GM04504 (cell line): ENCODE measurements at places on chromosomes 7 and 10.
A peak's percentile ranks its signal among the peaks of the same experiment; 100 is the strongest.

- no peak for DNase-seq
Observed at GRCh38 chr10:91043173-91043910, 122.5 kb upstream of the ANKRD1 start.

GRCh38 chr10:664301-664700 lies 25.2 kb downstream of the DIP2C start:
- no peak for DNase-seq

- DNase-seq = no peak
Observed at GRCh38 chr10:110335314-110336064, 30.8 kb upstream of the SMNDC1 start.

DNA sequence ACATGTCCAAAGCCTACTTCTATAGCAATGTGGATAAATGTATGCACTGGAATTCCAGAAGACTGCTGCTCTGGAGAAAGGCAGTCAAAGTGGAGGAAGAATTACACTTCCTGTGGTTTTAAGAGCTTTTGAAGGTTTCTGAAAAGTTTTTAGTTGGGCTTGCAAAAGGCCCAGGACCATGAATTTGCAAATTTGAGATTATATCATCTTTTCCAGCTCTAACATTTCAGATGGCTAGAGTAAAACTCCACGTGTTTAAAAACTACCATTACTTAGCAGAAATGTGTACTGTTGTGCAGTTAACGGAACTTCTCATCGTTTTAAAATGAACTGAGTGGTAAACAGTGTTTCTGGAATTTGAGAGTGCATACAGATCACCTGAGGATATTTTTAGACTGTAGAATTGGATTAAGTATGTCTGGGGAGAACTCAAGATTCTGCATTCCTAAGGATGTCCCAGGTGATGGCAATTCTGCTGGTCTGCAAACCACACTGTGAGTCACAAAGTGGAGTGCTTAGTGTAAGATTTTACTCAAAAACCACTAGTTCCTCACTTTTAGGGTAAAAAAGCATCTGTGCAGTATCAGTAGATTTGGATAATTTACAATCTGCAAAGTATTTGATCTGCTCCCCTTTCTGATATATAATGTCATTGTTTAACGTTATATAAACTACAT lies 32.9 kb upstream of the CCDC71L start:
- no peak for DNase-seq

DNA sequence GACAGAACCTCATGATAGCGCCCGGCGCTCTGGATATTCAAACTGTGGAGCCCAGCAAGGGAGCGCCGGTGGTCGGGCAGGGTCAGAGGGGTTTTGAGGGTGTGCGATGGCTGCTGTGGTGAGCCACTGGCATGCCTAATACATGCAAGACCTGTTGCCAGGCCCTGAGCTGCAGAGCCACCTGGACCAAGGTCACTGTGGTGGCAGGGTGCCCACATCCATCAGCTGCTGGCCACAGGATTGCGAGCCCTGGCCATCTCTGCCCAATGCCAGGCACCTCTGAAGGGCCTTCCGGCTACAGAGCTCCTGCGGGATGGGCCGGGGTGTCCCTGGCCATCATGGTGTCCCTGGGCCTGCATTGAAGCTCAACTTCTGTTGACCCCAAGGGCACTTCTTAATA lies 123.0 kb upstream of the TNRC18 start:
- no peak for DNase-seq

- no peak for DNase-seq
Observed at GRCh38 chr10:74981831-74982633, 129.4 kb upstream of the SAMD8 start.

DNA sequence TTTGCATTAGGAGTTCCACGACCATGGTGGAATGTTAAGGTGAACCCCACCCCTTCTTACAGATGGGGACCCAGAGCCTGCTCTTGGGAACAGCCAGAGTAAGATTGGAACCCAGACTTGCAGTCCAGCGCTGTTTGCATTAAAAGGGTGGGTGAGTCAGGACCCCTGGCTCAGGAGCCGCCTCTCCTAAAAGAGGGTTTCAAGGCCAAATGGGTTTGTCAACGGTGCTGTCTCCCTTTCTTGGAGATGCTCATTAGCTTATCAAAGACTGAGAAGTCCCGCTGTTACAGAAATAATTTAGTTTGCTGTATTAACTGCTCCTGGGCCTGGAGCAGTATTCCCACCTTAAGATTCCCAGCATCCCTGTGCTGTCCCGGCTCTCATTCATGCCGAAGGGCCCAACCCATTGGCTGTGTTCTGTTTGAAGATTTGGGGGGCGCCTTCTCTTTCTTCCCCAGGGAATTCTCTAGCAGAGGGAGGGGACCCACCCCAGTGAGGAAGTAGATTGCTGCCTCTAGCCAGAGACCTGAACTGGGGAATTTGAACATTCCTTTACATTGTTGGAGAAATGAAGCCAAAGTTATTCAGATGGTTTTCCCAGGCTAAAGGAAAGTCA lies 1.8 kb downstream of the MARVELD1 start:
- no peak for DNase-seq

GRCh38 chr10:78184851-78185692 lies 151.4 kb downstream of the RPS24 start:
- DNase-seq = no peak

DNA sequence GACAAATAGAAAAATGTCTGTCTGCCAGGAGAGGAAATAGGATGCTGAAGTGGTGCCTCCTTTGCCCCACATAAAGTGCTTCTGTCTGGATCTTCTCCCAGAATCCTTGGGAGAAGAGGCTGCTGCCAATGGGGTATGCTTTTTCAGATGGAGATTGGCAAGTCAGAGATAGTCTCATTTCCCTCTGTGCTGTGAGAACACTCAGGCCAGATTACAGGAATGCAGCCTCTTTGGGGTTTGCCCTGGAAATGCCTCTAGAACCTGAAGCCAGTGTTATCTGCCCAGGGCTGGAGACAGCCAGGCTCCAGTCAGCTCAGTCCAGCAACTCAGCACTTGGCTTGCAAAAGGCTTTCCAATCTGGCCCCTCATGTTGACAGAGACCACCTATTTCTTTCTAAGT lies 119.1 kb upstream of the PHYHIPL start:
- DNase-seq = no peak

- no peak for DNase-seq
Observed at GRCh38 chr7:41047211-41047610, 655.7 kb downstream of the INHBA start.

GRCh38 chr10:58994226-58995057 lies 182.0 kb upstream of the PHYHIPL start:
- no peak for DNase-seq

DNA sequence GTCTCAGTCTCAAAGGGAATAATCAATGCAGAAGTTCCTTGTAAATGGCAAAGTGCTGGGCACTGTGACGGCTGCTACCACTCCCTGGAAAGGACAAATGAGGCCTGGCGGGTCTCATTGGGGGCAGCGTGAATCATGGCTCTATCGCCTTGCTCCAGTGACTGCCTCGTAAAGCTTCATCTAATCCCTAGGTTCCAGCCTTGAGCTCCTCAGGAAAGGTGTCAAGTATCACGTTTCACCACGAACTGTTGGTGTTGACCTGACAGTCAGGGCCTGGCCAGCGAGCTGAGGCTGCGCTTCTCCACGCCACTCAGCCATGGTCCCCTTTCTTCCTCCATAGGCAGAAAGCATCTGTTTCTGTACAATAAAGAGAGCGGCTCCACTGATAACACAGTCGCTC lies 126.7 kb upstream of the ZNF32 start:
- DNase-seq = no peak

- DNase-seq = no peak
Observed at GRCh38 chr7:49783446-49783845, 10.0 kb downstream of the VWC2 start.

GRCh38 chr10:116073510-116073909 lies 199.5 kb downstream of the GFRA1 start:
- no peak for DNase-seq

DNA sequence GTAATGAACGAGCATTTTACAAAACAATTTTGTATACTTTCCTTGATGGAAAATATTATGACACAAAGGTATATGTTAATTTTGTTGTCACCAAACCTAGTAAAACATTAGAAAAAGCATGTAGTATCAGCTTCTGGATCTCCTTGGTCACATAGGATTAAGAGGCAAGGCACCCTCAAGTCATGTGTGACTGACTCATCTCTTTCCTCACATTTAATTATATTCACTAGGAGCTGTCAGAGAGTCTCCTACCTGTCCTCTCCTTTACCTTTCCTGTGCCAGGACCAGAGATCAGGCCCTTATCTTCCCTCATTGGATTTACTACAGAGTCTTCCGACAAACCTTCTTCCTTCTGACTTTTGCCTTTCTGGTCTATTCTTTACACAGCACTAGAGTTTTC lies 111.3 kb upstream of the RPA3 start:
- no peak for DNase-seq

DNA sequence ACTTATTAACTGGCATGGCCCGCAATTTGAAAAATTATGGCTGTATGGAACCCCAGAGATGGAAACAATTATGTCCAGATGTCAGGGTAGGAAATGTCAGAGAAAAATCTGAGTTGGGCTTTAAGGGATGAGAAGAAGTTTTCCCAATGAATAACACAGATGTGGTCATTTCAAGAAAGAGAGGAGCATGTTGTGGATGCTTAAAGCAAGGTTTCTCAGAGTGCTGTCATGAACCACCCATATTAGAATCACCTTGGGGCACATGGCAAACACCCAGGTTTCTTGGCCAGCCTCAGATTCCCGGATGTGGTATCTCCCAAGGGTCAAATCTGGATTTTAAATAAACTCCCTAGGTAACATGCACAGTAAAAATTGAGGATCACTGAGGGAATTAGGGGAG lies 43.6 kb downstream of the LAMB4 start:
- DNase-seq = peak; percentile 48

- DNase-seq = no peak
Observed at GRCh38 chr10:44947371-44948152, 12.0 kb upstream of the RASSF4 start.

- no peak for DNase-seq
Observed at GRCh38 chr7:105787793-105788192, 88.6 kb downstream of the ATXN7L1 start.

- DNase-seq = no peak
Observed at GRCh38 chr7:20214921-20215669, 2.1 kb downstream of the MACC1 start.

DNA sequence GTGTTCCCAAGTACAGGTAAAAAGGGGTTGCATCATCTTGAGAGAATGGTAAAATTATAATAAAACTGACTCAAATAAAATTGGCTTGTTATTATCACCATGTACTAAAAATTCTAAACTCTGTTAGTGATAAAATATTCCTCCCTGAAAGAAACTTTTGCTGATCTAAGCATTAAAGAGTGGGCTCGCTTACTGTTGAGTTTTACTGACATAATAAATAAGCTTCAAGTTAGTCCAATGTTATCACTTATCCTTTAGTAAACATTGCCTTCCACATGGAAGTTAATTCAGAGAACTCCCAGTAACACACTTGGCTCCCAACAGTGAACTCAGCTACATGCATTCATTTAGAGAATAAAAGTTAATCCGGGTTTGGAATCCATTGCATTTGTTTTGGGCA lies 456.4 kb downstream of the PLXDC2 start:
- no peak for DNase-seq

- DNase-seq = no peak
Observed at GRCh38 chr10:31358688-31359330, 39.8 kb downstream of the ZEB1 start.

GRCh38 chr10:98265403-98266378 lies 2.3 kb downstream of the LOXL4 start:
- DNase-seq = no peak

GRCh38 chr7:5598261-5598761 lies 174.7 kb upstream of the TNRC18 start:
- no peak for DNase-seq

DNA sequence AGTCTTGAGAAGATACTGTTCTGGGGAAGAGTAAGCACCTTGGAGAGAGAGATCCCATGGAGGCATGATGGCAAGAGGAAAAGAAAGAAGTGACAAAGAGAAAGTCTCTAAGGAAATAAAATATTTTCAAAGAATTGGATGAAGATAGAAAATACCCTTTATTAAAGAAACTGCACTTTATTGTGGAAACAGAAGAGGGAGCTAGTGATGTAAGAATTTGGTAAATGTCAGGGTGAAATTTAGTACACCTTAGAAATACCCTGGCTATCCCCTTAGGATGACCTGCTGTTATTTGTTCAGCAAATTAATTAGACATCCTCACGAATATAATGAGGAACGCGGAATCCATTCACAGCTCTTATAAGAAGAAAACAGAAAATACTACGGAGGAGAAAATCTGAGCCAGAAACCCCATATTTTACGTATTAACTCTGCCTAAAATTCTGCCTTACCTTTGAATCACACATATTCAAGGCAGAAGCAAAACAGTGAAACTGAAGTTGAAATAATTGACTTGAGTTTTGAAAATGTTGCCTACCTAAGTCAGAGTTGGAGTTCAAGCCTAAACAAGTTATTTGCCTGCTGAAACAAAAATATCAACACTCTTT lies 90.7 kb downstream of the TFPI2 start:
- no peak for DNase-seq

GRCh38 chr7:108442039-108442568 lies 14.1 kb downstream of the NRCAM start:
- no peak for DNase-seq

DNA sequence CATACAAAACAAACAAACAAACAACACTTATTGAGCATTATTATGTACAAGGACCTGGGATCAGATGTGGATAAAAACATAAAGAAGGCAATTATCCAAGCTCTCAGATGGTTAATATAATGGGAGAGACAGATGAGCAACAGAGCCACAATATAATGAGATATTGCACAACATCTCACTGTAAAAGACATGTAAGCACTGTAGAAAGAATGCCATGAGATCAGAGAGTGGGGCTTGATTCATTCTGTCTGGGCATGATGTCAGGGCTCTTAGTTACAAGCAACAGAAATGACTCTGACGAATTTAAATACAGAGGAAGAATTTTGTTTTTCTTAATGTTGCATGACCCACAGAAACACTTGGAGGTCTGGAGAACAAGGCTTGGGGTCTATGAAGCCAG lies 164.7 kb upstream of the PLXDC2 start:
- peak; percentile 82 for DNase-seq

DNA sequence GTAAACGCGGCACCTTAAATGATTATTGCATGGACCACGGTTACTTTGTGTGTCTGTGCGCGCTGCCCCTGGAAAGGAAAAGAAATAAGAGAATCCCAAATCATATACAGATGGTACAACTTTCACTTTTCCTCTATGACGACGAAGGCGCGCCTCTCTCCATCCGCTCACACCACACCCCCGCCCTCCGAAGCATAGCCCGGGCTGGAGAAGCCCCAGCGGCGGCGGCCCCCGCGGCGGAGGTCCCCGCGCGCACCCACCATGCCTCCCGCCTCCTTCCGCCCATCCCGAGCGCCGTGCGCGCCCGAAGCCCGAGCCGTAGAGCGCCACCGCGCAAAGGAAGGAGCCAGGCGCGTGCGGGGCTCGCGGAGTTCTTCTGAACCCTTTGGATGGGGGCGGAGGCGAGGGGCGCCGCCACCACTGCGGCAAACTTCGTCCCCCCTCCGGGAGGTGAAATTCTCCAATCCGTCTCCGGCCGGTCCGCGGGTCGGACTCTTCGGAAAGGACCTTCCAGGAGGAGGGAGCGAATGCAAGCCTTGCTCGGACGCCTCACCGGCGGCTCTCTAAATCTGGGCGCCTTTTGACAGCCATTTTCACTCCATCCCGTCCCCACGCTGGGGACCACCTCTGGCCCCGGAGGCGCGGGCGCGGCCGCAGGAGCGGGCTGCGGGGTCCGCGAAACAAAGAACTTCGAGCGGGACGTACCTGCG lies 588 bp downstream of the GLI3 start:
- DNase-seq = no peak
